ENCODE measurements at places on chromosomes 3 and 15. TPM values are rescaled to one million over a fixed set of nuclear protein-coding genes. Genes with fewer than 3 reads are reported as not detected.

Gene LMLN
- 2.4 TPM for total RNA-seq

Gene NDN
- 0.10 TPM for total RNA-seq

Gene KLHL40
- not detected for total RNA-seq

Gene DISP2
- total RNA-seq: 0.58 TPM
